Effector CD8-positive, alpha-beta T cell (primary cell): ENCODE measurements at places on chromosomes 3 and 15.

- no peak for DNase-seq
Observed at GRCh38 chr3:184568924-184569829, 7.6 kb downstream of the EPHB3 start.

- DNase-seq, result no peak
Observed at GRCh38 chr3:37139567-37140052, 34.8 kb downstream of the LRRFIP2 start.

DNA sequence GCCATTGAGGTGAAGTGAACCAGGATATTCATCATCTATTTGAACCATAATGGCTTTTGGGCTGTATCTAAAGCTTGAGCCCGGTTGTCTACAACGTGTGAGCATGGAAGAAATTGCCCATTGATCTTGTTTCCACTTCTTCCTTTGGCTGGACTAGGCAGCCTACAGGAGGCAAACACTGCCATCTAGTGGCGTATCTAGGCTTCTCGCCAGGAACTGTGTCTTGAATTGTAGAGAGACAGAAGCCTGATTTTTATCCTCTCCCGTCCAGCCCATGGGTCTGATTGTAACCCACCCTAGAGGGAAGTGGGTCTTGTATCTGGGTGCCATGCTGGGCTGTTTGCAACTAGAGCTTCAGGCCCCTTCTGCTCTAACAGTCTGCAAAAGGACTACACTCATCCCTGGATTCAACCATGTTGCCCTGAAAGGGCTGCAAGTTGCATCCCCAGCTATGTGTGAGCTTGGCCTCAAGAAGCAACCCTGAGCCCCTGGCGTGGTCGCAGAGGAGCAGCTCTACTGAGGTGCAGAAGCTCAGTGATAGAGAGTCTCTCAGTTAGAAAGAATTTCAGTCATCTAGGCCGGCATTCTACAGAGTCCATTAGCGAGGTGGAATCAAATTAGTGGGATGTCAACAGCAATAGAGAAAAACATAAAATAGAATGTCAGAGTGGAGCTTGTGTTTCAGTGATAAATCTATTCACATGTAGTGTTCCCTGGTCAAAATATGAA, 170.2 kb upstream of the UMPS start:
- DNase-seq, result peak; percentile 14

- DNase-seq, result no peak
Observed at GRCh38 chr3:58531956-58532355, 5.0 kb downstream of the ACOX2 start.

GRCh38 chr3:159866201-159866746, 122.4 kb upstream of the IL12A start:
- no peak for DNase-seq

GRCh38 chr3:140244893-140245292, 309.9 kb downstream of the CLSTN2 start:
- no peak for DNase-seq

DNA sequence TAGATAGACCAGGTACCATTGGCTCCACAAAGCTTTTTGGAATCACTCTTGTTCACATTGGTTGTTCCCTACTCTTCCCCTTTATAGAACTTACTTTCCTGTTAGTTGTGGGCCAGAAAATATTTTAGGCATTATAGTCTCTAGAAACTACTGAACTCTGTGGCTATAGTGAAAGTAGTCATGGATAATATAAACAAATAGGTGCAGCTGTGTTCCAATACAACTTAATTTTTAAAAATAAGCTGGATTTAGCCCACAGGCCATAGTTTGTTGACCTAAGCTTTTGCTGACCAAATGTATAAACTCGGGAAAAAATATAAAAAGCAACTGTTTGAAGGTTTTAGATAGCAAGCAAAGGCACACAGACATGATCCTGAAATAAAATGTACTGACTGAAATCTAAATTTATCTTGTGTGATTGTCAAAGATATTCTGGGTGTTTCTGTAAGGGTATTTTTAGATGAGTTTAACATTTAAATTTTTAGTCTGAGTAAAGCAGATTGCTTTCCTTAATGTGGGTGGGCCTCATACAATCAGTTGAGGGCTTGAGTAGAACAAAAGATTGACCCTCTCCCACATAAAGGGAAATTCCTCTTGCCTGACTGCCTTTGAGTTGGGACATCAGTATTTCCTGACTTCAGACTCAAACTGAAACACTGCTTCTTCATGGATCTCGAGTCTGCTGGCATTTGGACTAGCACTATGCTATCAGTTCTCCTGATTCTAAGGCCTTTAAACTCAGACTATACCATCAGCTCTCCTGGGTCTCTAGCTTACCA, 13.2 kb downstream of the IQCB1 start:
- DNase-seq, result no peak

DNA sequence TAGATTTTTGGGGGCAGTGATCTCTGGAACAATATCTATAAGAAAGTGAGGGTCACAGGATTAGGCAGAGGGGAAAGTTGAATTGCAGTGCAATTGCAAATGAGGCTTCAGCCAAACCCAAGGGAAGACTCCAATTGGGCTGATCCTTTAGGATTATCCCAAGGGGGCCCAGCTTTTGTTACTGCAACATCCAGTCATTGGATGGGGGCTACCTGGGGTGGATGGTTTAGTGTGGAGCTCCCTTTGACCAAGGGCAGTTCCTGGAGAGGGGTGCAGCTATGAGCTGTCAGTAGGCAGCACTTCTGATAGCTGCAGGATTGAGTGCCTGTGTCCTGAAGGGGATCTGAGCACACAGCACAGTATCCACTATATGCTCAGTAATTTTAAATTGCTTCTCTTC, 355.2 kb upstream of the AZI2 start:
- no peak for DNase-seq

DNA sequence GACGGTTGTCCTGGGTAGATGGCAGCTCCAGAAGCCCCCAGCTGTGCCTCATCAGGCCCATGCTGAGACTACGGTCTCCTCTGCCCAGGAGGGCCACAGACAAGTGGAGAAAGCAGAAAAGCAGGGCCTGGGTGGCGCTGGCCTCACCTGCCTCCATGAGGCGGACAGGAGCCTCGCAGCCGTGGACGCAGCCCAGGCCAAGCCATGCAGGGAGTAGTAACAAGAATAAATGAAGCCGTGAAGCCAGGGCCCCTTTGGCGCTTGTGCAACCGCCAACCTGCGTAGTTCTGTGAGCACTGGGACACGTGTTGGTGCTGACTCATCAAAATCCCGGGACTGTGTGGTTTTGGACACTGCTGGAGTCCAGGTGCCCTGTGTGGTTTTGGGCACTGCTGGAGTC, 12.3 kb upstream of the MUC4 start:
- DNase-seq, result no peak

DNA sequence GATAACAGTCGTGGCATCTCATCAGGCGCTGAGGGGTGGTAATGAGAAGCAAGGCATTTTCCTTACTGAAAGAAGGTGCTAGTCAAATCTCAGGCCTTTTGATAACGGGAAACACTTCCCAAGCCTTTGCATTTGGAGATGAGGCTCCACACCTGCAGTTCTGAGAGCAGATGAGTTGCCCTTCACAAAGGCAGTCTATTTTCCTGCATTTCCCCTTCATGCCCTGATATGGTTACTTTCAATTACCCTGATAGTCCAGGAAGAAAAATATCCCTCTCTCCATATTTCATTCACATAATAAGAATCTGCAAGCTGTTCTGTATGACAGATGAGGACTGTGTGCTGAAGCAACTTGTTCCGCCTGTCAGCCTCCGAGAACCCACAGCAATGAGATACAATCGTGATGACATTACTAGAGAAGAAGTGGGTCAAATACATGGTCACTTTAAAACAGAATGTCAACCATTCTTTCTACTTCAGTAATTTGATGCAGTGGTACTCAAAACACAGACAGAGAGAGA, 25.0 kb downstream of the FHIT start:
- DNase-seq, result no peak

DNA sequence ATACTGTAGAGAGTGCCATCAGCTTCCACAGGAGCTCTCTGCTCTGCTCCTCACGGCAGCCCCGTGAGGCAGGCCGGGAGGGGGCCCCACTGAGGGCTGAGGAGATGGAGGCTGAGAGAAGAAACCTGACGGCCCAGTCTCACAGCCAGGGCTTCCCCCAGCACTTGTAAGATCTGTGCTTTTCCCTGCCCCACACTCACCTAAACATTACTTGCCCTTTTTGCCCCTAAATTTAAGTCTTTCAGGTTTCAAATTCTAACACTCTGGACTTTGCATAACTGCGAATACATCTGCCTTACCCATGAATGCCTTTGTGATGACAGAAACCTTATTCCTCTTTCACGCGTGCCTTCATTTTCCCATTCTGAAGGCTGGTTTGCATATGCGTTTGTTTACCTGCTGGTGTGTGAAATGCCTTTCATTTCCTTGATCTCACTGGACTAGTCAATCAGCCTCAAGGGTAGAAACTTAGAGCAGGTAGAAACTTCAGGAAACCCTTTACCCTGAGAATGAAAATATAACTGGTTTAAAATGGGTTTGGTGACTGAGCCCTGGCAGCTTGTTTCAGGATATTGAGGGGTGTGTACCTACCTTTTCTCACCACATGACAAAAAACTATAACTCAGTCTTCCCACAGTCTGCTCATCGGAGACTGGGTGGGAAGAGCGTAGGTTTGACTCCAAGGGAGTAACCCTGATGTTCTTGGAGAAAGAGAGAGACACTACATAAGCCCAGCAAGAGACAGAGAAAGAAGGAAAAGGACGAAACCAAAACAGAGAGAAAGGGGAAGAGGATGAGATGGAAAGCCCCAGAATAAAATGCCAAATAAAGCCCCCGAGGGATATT, 20.1 kb downstream of the SLC12A8 start:
- DNase-seq, result no peak

DNA sequence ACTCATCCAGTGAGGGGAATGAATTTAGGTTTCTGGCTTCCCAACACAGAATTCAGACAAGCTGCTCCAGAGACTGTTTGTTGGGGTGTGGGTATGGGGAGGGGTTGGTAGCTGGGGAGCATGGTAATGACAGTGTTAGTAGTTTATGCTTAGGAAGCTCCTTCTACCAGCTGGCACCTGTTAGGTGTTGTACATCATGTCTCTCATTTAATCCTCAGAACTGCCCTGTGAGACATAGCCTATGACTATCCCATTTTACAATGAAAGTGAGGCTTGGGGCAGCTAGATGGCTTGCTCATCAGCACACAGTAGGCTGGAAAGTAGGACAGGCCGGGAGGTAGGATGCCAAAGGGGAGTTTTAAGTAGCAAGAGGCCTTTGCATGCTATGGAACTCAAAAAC, 2.5 kb downstream of the EIF4E3 start:
- DNase-seq, result no peak

DNA sequence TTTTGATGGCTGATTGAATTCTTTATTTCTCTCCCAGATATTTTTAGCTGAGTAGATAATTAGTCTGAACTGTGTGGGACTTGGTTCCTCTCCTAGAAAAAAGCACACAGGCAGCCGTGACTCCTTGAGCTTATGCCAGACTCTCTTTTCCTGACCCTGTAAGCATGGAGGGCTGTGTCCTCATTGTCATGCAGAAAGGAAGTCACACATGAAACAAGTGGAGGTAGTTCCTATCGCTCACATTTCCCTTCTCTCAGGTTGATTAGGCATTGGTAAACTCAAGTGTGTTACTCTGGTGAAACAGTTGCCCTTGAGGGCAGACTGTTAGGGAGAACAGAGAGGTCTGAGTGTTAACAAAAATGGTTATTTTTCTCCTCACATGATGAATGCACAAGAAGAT, 6.3 kb upstream of the RTP4 start:
- DNase-seq, result no peak

- no peak for DNase-seq
Observed at GRCh38 chr3:197746801-197747237, 2.9 kb upstream of the FYTTD1 start.

DNA sequence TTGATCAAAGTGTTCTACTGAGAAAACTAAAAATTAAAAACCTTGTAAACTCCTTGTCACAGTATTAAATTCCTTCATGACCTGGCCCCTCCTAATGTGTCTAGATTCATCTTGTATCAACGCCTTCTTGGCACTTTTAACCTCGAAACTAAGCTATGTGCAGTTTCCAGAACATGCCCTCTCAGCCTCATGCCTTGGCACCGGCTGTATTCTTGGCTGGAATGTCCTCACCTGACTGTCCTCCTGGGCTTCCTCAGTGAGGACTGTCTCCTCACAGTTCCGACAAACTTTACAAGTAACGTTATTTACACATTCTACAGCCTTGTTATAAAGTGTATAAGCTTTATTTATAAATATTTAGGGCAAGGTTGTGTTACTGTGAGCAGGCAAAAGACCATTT, 196.5 kb upstream of the SLC2A2 start:
- no peak for DNase-seq

DNA sequence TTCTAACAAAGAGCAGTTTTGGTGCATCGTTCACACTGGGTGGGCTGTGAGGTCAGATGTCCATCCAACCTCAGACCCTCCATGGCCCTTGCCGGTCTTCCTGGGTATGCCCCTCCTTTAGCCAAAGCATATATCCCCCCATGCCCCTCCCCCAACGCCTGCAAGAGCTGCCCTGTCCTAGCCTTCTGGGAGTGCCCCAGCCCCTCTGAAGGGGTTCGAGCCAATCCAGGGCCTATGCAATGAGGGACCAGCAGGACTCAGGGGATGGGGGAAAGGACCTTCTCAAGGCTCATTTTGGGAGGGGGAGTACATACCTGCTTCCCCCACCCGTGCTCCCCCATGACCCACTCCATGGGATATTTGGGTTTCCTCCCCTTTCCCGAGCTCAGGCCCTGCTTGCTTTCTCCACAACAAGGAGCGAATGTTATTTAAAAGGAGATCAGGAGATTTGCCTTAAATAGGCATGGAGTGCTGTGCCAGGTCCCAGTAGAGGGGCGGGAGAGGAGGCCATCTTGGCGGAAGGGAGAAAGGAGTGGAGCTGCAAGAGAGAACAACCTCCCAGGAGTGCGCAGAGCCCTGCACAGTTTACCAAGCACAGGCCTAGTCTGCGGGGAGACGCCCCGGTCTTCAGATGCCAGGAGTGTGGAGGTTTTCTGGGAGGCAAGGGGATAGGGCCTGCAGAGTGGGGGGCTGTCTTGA, 18.2 kb downstream of the PIF1 start:
- DNase-seq, result no peak

- DNase-seq, result no peak
Observed at GRCh38 chr3:113183748-113184661, 27.4 kb upstream of the BOC start.

GRCh38 chr15:25739687-25740121, 123.4 kb downstream of the ATP10A start:
- peak; percentile 3 for DNase-seq

GRCh38 chr3:21786438-21786797, 35.4 kb upstream of the ZNF385D start:
- no peak for DNase-seq
